Left ventricle myocardium inferior (tissue), 1 donor: ENCODE measurements at places on chromosomes 5 and 9. TPM values are rescaled to one million over a fixed set of nuclear protein-coding genes. Genes with fewer than 3 reads are reported as not detected.

DNA sequence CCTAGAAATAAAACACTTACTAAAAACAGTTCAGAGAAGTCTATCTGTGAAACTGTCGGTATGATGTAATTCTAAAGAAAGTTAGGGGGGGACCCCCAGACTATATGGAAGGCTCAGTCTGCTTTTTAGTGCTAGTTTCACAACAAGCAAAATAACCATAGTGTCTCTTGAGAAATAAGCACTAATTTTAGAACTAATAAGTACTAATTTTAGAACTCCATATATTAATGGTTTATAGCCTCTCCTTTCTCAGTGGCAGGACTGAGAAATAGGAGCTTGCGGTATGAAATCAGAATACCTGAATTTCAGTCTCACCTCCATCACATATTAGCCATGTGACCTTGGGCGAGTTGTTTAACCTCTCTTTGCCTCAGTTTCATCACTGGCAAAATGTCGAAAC, 1.4 kb upstream of the PHF24 start:
- H3K4me3 ChIP-seq: no peak overlapping the region
- H3K4me1 ChIP-seq: peaks cover 9% of the 10 kb centered on the region

GRCh38 chr9:134912126-134912840, 5.4 kb downstream of the FCN1 start:
- no peak overlapping the region for H3K4me3 ChIP-seq
- no peak for DNase-seq
- no peaks in the 10 kb centered on the region for H3K36me3 ChIP-seq
- H3K27me3 ChIP-seq: peaks cover 53% of the 10 kb centered on the region
- no peak overlapping the region for H3K27ac ChIP-seq

DNA sequence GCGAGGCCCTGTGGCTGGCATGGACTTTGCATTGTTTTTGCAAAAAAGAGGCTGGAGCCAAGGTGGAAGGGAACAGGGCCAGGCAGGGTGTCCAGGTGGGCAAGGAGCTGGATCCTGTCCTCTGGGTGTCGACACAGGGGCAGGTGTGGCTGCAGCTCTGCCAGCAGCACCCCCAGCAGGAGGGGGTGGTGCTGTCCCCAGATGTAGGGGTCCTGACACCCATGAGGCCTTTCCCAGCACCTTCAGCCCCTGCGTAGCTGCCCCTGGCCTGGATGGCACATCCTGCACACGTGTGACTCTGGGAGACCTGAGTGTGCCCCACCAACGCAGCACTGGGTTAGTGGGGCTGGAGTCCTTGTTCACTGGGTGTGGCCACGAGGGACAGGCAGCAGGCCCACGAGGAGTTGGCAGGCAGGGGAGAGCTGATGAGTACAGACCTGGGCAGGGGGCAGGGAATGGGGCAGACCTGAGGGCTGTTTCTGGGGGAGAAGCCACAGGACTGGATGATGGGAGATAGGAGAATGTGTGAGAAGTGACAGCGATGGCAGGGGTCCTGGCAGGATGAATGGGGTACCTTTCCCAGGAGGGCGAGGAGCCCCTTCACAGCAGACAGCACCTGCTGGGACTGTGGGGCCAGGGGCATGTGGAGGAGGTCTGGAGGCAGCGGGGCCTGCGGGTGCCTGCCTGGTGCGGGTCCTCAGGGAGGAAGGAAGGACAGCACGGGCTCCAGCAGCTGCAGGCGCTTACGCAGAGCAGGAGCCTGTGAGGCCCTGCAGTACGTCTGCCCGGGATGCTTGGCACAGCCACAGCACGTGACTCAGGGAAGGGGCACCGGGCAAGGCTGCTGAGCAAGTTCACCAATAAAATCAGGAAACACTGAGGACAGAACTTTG, 3.6 kb upstream of the RASGEF1C start:
- H3K27ac ChIP-seq: no peak overlapping the region
- peaks cover 52% of the 10 kb centered on the region for H3K27me3 ChIP-seq
- no peak overlapping the region for H3K4me3 ChIP-seq
- no peak for DNase-seq
- no peaks in the 10 kb centered on the region for H3K36me3 ChIP-seq

DNA sequence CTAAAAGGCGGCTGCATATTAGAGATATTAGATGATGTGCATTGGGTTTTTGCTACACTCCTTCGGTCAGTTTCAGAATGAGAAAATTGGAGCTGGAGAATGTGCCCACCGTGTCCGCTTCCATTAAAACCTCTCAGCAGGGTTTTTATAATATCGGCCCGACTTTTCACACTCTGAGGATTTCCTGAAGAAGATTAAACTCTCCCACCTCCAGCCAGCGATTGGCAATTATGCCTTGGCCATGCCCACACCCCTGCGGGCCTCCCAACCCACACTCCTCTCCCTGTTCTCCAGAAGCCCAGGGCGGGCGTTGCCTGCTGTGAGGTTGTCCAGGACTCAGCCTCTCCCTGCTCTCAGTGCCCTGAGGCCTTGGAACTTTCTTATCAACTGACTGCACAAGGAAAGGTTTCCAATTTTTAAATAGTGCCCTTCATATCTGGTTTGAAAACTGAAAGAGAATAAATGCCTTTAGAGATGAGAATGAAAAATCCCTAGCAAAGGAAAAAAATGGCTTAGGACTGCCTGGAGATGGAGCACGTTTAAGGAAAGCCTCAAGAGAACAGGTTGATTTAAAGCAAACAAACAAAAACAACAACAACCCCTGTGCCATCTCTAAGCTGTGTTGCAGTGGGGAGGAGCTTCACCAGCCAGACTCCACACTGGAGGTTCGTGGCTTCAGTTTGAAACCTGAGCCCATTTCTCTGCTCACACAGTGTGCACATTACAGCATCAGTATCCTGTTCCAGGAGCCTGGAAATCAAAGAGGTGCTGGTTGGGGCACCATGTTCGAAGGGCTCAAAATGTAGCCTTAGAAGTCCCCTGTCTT, 292.9 kb downstream of the NSG2 start:
- DNase-seq: no peak
- no peaks in the 10 kb centered on the region for H3K36me3 ChIP-seq
- peaks cover 15% of the 10 kb centered on the region for H3K4me1 ChIP-seq
- H3K4me3 ChIP-seq: no peak overlapping the region

DNA sequence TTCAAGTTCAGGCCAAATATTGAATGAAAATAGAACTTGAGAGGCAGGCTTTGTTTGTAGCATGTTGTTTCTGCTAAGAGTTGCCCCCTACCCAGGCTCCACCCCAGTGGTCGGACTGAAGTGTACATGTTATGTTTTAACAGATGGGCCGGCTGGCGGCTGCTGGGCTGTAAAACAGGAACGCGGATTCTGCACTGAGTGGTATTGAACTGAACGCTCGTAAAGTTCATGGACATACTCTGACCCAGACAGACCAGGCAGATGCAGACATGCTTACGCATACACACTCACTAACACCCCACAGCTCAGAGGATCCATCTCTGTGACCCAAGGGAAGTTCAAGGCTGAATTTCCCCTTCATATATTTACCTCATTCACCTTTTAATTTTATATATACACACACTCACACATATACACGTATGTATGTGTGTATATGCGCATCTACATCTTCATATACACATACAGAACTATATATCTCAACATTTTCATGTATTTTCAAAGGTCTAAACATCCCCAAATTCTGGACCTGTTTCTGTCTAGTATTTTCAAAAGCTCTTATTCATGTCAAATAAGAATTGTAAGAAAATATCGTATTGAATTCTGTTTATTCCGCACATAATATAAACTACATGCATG, 1.4 kb downstream of the MARCHF3 start:
- peak overlapping the region; percentile 96 for H3K27ac ChIP-seq
- no peaks in the 10 kb centered on the region for H3K36me3 ChIP-seq
- DNase-seq: no peak

GRCh38 chr5:2186472-2187015, 303.8 kb upstream of the IRX4 start:
- no peaks in the 10 kb centered on the region for H3K4me1 ChIP-seq
- no peak for DNase-seq
- H3K27ac ChIP-seq: no peak overlapping the region
- H3K27me3 ChIP-seq: peaks cover 62% of the 10 kb centered on the region

GRCh38 chr9:107447834-107448233, 41.7 kb downstream of the KLF4 start:
- H3K27me3 ChIP-seq: no peaks in the 10 kb centered on the region
- no peaks in the 10 kb centered on the region for H3K36me3 ChIP-seq
- H3K27ac ChIP-seq: no peak overlapping the region
- no peaks in the 10 kb centered on the region for H3K4me1 ChIP-seq

DNA sequence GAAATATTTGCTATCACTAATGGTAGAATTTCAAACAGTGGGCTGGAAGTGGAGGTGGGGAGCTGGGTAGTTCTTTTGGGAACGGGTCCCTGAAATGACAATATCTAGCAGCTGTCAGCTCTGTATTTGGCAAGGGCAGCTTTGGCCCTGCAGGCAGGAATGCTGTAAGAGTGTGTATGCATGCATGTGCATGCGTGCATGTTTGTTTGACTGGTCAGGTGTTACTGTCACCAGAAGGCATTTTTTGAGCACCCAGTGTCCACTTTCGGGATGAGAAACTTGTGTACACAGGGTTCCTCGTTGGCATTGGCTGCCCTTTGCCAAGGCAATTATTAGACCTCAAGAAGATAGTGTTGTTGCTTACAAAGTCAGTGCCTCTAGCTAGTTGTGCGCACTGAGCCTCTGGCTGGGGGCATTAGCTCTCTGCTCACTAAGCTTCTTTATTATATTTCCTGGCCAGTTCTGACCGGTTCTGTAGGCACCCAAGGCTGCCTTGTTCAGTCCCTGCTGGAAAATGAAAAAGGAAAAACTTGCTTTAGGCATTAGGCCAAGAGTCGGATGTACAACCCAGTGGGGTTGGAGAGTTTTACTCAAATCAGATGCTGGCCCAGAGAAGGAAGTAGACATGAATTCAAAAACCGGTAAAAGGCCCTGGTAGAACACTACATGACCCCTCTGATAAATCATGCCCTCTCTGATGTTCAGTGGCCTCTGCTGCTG, 2.0 kb downstream of the CYFIP2 start:
- H3K36me3 ChIP-seq: no peaks in the 10 kb centered on the region
- H3K4me1 ChIP-seq: peaks cover 62% of the 10 kb centered on the region
- peaks cover 22% of the 10 kb centered on the region for H3K27me3 ChIP-seq
- H3K4me3 ChIP-seq: peak overlapping the region; percentile 79
- peak; percentile 32 for DNase-seq

ROR2 gene
- 0.74 TPM for total RNA-seq

PCAT7 gene
- total RNA-seq: not detected

IL13 gene
- total RNA-seq: not detected
